ENCODE measurements at places on chromosomes 1 and 21.

DNA sequence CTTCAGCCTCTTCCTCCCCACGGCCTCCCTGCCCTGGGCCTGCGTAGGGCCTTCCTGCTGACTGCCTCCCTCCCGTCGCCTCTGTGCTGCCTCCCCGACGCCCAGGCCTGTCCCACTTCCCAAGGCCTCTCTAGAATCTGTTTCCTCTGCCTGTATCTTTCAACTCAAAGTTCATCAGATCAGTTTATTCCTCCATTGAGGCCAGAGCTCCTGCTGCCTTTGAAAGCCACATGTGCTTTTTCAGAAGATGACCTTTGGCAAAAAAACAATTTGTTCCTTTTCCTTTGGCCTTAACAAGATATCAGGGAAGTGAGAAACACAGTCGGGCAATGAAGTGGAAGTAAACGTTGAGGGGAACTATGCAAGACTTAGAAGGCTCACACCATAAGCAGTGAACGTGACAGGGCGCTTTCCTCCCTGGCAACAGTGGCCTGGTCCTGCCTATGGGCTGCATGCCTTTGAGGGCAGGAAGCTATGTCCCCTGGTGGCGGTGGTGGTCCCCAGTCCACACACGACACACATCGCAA is 85.9 kb downstream of the PSMG1 start:
- no peak for DNase-seq

DNA sequence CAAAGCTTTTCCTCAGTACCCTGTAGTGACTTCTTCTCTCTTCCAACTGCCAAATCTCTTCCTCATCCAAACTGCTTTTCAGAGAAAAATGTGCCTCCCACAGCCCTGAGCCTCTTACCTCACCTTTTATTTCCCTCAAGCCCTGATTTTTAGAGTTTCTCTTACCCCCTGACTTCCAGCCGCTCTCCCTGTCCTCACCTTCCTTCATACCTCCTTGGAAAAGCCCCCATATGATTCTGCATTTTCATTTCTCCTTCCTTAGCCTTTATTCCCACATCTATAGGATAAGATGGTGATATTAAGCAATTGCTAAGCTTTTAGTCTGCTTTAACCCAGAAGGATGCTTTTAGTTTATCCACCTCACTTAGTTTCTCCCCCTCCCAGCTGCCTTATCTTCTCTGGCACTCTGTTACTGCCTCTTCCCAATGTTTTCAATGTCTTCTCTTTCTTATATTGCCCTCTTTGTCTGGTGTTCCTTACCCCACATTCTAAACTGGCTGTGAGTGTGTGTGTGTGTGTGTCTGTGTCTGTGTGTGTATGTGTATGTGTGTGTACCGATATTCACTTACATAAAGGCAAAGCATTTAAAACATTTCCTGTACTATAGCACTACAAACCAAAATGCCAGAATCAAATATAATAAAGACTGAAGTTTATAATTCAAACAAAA is at the start of gene CD1B:
Gene CD1B (minus strand): TSS at position 51 of the 670 bp plus-strand sequence. CDS start 108 bp downstream, outside the sequence.
- no peak for DNase-seq

DNA sequence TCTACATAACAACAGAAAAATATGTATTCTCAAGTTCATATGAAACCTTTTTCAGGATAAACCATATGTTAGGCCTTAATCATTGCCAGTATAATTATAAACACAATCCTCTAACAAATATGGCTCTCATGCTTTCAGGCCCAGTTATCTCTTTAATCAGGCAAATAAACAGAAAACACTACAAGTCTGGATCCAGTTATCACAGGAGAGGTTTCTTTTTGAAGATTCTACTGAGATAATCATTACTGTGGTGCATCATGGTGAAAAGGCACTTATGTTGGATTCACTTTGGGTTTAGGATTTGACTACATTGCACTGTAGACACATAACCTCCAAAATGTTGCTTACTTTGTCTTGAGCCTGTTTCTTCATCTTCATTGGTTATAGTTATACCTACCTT is 8.4 kb upstream of the ATP6V1G3 start:
- DNase-seq, result no peak

DNA sequence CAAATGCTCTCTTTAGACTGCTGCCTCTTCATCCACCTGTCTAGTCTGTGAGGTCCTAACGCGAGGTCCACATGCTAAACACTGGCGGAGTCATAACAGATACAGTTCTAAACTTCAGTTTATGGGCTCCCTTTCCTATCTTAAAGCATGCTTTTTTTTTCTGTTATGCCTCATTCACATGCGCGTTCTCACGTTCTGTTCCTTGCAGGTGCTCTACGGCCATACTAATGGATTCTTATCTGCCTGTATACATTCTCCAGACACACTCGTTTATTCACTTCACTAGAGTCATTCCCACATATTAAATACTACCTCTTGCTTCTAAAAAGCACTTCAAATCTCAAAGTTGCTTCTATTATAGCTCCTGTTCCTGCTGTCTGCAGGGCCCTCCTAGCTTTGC is 38.7 kb downstream of the PHC2 start:
- no peak for DNase-seq

GRCh38 chr1:115343200-115343737 is 5.2 kb upstream of the NGF start:
- DNase-seq, result no peak

DNA sequence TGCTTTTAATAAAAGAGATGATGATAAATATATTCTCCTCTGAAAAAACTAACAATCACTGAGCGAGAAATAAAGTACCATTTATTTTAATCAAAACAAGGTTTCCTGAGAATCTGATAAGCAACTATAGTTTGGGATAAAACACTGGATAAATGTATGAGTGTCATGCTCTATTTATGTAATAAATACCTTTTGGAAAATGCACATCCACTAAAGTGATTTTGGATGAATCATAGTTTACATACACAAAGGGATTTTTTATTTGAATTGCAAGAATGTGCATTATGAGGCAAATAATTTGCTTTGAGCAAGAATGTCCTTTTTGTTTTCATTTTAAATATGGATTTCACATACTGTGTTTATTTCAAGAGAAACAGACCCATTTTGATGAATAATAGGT is 1483.5 kb downstream of the MRPL39 start:
- DNase-seq, result no peak

- no peak for DNase-seq
Measured at GRCh38 chr1:65681096-65681495, 111.6 kb upstream of the PDE4B start.

GRCh38 chr1:240831922-240832321 is 220.0 kb upstream of the GREM2 start:
- DNase-seq, result no peak

GRCh38 chr1:230857077-230857476 is 11.2 kb downstream of the C1orf198 start:
- DNase-seq, result no peak

GRCh38 chr21:39670701-39671100 is 58.0 kb downstream of the B3GALT5 start:
- DNase-seq, result no peak

DNA sequence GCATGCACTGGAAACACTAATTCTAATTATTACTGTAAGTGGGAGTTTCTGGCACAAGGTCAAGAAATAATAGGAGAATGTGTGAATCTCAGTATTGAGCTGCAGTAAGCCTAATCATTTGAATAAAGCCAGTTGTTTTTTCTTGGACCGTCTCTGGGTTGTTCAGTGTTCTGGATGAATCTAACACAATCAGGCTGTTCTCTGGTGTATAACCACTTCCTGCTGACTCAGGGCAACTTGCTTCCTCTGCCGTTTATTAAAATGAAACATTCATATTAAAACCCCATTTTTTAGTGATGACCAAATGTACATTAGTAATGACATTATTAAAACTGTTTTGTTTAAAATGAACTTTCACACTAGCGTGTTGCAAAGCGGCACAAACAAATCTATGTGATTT is 273.1 kb upstream of the SNX7 start:
- DNase-seq, result no peak

DNA sequence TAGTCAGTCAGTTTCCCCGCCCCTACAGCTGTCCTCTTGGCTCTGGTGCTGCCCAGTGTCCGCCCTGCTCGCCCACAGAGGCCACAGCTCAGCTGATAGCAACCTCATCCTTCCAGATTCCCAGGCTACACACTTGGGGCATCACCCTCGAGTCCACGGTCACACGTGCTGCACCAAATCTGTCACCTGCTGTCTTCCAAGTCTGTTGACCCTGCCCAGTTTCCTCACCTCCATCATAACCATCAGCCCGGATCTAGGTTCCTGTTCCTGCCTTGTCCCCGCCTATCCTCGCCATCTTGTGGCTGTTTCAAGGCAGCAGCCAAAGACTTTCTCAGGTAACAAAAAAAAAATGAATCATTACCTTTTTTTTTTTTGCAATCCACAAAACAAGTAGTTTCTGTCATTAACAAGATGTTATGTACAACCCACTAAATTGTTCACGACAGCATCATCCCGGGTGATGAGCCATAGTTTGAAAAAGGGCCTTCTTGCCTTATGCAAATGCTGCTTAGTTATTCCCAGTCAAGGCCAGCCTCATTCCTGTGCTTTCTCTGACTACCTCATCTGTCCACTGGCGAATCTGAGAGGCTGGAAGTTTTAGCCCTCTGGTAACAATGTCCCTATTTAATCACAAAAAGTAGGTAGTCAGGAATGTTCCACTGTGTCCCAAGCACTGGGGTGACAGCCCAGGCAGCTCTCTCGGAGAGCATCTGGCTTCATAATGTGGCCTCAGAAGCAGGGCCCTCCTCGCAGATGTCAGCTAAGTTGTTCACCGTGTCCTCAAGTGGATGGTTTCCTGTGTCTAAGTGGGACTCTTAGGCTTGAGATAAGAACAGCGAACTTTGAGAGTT is 4.9 kb upstream of the MIIP start:
- DNase-seq, result no peak

GRCh38 chr1:152026895-152027294 is 9.9 kb downstream of the S100A11 start:
- DNase-seq, result no peak

- DNase-seq, result no peak
Measured at GRCh38 chr21:8992731-8993174, 1528.6 kb upstream of the TPTE start.

DNA sequence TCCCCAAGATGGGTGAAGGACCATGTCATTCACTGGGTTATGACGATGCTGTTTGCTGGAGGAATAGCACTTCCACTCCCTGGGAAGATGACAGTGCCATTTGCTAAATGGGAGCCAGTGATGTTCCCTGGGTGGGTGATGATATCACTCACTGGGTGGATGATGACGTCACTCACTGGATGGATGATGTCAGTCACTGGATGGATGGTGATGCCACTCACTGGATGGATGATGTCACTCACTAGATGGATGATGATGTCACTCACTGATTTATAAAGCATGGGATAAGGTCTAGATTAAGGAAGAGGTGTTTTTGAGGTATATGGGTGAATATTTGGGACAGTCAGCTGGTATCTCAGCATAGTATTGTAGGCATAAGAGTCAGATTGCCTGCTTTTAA is 457.2 kb downstream of the AJAP1 start:
- DNase-seq, result no peak

DNA sequence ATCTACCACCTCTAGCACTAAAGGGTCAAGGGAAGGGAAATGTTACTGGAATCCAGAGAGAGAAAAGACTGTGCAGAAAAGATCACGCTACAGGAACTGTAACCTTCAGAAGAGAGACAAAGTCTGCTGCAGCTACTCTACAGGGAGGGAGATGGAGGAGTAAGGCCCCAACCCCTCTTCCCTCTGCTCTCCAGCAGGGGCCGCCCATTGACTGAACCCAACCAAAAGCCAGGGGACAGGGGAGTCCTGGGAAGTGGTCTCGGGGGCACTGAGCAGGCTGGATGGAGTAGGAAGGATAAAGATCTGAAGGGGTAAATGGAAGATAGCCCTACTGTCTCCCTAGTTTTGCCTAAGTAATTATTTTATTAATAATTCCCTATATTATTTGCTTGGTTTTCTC is 72.8 kb upstream of the NR5A2 start:
- no peak for DNase-seq

DNA sequence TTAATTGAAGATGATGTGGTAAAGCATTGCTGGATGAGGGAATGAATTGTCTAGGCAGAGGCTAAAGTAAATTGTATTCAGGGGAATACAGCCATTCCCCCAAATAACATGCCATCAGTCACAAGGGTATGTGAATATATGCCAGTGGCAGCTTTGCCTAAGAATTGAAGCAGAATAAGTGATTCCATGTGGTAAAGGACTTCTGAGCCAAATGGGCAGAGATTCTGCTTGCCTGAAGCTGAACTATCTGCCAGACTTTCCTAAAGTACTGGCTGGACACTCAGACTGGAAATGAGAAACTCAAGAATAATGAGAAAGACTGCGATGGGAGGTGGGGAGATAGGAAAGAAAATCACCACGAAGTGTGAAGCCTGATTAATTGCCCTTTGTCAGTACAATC is 2.4 kb downstream of the LIX1L start:
- DNase-seq, result no peak

DNA sequence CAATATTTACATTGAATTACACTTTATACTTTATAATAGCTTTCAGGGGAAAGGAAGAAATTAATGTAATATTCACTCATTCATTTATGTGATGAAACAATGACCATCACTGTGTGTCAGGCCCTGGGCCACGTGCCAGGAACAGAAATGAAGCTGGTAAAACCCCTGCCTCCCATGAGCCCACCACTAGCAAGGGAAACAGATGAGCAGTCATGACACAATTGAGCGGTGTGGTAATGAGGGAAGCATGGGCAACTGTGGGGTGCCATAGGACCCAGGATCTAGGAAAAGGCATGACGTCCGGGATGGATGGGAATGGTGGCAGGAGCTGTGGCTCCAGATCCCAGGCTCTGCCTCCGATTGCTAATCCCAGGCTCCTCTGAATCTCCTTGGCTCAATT is 17.0 kb upstream of the SLC5A9 start:
- no peak for DNase-seq

- no peak for DNase-seq
Measured at GRCh38 chr1:100861379-100861778, 33.3 kb downstream of the EXTL2 start.

GRCh38 chr1:29209173-29209572 is 21.6 kb downstream of the MECR start:
- no peak for DNase-seq

DNA sequence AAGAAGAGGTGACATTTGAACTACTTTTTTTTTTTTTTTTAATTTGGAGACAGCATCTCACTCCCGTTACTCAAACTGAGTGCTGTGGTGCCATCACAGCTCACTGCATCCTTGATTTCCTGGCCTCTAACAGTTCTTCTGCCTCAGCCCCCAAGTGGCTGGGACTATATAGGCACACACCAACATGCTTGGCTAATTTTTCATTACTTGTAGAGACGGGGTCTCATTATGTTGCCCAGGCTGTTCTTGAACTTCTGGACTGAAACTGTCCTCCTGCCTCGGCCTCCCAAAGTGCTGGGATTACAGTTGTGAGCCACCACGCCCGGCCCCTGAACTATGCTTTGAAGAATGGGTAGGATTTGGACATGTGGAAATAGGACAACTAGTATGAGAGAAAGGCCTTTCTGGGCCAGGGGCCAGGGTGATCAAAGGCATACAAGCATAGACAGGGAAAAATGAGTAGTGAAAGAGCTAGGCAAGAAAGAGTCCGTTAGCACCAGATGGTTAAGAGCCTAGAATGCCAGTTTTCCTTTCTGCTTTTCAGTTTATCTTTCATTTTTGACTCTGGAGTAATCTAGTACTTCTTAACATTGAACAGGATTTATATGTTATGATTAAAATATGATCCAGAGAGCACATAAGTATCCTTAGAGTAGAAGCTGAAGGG is 6.3 kb downstream of the RABGAP1L start:
- no peak for DNase-seq

All from activated T-helper 1 cell treated with anti-CD3 and anti-CD28 coated beads, Interleukin-2, amount 50 U/mL, for 16 hours (primary cell).